Fibroblast of upper back skin (primary cell): ENCODE measurements at places on chromosomes 1 and 21.

DNA sequence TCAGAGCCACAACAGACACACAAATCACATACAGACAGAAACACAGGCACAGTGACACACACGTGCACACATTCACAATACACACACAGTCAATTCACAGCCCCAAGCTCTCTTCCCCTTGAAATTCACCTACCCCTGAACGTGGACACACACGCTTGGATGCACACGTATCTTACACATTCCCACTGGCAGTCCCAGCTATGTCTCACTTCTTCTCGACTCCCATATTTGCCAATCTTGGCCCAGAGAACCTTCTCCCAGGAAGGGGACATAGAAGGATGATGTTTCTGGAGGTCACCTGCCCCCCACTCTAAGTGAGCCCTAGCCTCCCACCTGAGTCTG lies 1.6 kb downstream of the CRYBG2 start:
- no peak for DNase-seq

DNA sequence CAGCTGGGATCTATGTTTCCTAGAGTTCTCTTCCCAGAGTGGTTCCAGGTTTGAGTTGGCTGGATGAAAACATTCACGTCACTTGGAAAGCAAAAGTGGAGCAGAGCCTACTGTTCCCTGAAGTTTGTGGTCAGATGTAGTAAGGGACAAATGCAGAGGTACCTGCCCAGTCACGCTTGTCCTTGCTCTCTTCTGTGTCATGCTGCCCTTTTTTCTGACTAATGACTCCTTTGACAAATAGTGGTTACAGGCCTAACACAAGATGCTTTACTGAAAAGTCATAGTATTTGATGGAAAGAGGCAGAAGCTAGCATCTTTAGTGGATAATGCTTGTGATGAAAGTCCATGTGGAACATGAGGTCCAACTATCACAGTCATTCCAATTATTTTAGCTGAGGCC lies 881.4 kb upstream of the B3GALT2 start:
- DNase-seq, result no peak

- DNase-seq, result peak; percentile 68
These were observed 109.3 kb downstream of the RUNX1 start for GRCh38 chr21:34939673-34940331.

- DNase-seq, result peak; percentile 72
These were observed 11.0 kb upstream of the CDK18 start for GRCh38 chr1:205493241-205494085.

- DNase-seq, result peak; percentile 41
These were observed 242.6 kb upstream of the CXADR start for GRCh38 chr21:17270229-17270628.

GRCh38 chr1:156376958-156377919 lies 8.2 kb downstream of the RHBG start:
- DNase-seq, result no peak

DNA sequence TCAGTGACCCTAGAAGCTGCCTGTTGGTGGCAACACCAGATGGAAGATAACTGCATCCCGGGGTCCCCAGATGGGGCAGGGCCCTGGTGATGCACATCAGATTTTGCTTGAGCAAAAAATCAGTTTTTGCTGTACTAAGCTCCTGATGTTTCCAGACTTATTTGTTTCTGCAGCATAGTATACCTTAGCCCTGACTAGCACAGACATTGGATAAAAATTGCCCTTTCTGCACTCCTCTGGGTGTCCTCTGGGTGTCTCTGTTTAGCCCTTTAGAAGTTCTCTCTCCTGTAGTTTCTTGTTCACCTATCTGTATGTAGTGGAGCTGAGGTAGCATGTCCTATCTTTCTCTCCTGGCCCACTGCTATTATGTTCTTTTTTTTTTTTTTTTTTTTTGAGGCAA lies 30.3 kb upstream of the PLA2G2C start:
- peak; percentile 9 for DNase-seq

- no peak for DNase-seq
These were observed 100.4 kb downstream of the MRPL37 start for GRCh38 chr1:54300401-54300800.

GRCh38 chr1:14479865-14480264 lies 118.6 kb upstream of the KAZN start:
- no peak for DNase-seq

DNA sequence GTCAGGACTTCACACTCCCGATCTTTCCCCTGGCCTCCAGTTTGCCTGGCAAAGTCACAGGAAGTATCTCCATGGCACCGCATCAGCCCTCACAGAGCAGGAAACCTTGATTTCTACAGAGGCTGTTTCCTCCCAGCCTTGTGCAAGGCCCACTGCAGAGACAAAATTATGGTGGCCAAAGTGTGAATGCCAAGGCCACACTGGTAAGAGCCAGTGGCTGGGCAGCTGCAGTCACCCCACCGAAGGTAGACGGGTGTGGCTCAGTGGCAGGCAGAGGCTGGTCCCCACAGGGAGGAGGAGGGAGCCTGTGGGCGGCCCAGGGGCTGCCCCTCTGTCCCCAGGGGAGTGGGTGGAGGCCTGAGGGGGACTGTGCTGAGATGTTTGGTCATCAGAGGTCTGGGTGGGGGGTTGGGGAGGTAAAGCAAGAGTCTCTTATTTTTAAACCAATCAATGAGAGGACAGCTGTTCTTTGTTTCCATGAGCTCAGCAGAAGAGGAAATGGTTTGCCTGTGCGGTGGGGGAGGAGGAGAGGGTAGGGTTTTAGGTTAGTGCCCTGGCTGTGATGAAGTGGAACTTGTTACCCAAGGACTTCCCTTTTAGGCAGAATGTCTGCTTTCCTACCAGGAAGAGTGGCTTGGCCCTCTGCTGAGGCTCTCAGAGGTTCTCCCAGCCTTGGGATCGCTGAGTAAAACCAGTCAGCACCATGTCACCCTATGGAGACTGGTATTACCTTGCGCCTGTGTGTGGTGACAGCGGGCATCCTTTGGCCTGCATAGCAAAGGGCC lies 18.0 kb upstream of the BTG2 start:
- DNase-seq, result peak; percentile 20

GRCh38 chr1:70071601-70072000 lies 133.8 kb downstream of the LRRC40 start:
- DNase-seq, result peak; percentile 76

- DNase-seq, result no peak
These were observed 91.8 kb upstream of the NGF start for GRCh38 chr1:115429884-115430283.

- DNase-seq, result peak; percentile 19
These were observed 39.8 kb upstream of the ZC3H12A start for GRCh38 chr1:37434292-37435225.

- no peak for DNase-seq
These were observed 4.8 kb upstream of the GBP2 start for GRCh38 chr1:89130716-89131115.

DNA sequence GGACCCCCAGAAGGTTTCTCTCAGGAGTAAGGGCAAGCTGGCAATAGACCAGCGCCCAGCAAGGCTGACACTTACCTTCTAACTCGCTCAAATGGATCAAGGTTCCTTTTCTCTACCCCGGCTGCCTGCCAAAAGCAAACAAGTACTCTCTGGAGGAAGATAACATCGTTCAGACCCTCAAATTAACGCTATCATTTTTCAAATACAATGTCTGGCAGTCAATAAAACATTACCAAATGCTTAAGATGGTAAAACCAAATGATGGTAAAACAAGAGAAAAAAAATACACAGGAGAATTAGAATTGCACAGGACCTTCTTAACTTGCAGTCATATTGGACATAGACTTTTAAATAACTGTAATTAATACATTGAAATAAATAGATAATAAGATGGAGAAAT lies 148.1 kb downstream of the SPATA46 start:
- no peak for DNase-seq

GRCh38 chr21:20511216-20511880 lies 486.9 kb upstream of the NCAM2 start:
- DNase-seq, result no peak

DNA sequence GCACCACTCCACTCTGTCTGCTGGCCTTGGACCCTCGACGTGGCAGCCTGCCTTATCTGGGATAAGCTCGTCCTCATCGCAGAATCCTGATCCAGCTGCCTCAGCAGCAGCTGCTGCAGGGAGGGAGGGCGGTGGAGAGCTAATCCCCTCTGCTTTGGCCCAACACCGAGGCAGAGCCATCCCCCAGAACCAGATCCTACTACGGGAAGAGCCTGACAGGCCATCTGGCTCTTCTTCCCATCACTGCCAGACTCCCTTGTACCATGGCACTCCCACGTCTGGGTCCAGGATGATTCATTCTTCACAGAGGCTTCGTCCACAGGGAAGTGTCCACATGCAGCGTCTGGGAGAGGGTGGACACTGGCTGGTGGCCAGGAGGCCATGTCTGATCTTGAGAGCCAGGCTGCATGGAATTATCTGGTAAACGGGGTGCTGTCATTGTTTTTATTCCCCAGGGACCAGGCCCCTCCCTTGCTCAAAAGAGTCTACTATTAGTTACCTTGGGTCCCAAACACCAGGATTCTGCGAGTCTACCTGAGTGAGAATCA lies 14.6 kb upstream of the PKP1 start:
- DNase-seq, result peak; percentile 90

- peak; percentile 84 for DNase-seq
These were observed 81.4 kb downstream of the ASTN1 start for GRCh38 chr1:177082855-177083693.

DNA sequence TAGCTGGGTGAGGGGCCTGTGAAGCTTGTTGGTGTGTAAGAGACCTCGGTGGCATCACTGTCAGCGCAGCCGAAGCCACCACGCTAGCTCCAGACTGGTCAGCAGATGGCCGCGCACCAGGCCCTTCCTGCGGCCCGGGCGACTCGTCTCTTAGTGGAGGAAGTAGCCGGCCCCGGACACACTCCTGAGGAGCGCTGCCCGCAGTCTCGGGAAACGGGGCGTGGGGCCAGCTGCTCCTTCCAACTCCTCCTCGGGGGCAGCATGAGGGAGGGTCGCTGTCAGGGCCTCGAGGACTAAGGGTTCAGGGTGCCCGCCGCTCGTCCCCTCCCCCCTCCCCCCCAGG lies 20.4 kb downstream of the H3-3A start:
- peak; percentile 23 for DNase-seq

DNA sequence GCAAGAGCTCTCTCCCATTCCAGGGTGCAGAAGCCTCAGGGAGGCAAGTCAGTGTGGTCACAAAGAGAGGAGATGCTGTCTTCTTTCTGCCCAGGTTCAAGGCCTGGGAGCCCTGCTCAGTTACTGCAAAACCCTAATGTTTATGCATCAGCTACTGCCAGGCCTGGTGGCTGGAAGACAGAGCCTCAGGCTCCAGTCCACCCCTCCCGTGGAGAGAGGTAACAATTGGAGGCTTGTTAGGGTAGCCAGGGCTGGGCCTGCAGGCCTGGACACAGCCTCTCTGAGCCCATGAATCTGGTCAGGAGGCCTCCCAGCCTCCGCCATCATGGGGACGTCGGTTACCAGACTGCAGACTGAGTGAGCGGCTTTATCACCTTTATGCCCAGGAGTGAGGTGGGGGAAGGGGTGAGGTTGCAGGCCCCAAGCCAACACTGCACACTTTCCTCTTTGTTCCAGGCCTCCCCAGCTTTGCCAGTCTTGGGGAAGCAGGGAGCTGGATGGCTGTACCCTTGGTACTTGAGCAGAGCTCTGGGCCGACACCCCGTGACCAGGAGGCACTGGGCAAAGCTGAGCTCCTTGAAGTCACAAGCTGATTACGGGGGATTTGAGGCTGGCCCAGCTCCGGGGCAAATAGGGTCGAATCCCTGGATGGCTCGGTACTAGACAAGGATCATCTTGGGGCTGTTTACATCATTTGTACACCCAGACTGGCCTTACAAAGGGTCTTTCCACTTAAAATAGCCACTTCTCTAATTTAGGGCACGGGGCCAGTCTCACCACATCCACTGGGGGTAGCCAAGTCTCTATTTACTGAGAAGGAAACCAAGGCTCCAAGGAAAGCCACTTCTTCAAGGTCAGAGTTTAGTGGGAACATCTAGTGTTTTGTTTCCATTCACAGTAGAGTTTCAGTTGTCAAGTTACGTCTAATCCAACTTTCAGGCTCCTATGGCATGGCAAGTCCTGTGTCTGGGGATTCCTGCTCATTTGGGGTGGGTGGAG lies 5.2 kb downstream of the SLC2A1 start:
- no peak for DNase-seq

DNA sequence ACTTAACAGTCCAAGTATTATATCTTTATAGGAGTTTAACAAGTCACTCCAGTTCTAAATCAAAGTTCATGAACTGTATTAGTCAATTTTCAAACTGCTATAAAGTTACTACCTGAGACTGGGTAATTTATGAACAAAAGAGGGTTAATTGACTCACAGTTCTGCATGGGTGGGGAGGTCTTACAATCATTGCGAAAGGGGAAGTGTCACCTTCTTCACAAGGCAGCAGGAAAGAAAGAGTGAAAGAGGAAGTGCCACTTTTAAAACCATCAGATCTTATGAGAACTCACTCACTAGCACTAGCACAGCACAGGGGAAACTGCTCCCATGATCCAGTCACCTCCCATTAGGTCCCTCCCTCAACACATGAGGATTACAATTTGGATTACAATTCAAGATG lies 70.0 kb downstream of the CLCA4 start:
- DNase-seq, result no peak

DNA sequence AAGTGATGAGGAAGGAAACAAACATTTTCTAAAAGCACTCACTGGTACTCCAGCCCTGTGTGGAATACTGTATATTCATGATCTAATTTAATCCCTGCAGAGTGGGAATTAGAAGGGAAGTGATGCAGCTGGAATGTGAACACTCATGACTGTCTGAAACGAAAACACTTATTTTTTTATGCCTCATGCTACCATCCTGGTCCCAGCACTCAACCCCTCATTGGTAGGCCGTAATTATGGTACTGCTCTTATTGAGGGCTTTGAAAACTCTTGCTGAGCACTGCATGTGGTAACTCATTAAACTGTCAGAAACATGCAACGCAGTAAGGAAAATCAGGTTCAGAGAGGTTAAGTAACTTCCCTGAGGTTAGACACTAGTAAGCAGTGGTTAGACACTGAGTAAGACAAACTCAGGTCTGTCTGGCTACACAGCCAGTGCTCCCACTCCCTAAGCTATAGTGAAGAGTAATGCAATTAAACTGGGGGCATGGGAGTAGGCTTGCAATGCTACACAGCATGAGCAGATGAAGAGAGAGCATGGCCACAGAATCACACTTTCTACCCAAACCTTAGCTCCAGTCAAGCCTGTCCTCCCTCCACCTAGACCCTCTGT lies 17.3 kb upstream of the TNFSF4 start:
- DNase-seq, result no peak

GRCh38 chr1:61386770-61387169 lies 304.4 kb downstream of the NFIA start:
- DNase-seq, result no peak

GRCh38 chr1:46011121-46011695 lies 121.2 kb downstream of the PIK3R3 start:
- DNase-seq, result no peak
